Cardiac muscle cell (in vitro differentiated cells and primary cell): ENCODE measurements at places on chromosomes 1 and 21. TPM values are rescaled to one million over a fixed set of nuclear protein-coding genes. Genes with fewer than 3 reads are reported as not detected.

The RHD gene
- polyA plus RNA-seq, result 0.70 and 1.1 TPM in 2 replicates

The SYT2 gene
- 0.46 and 0.68 TPM in 2 replicates for polyA plus RNA-seq

The LAMC1 gene
- 66.4 and 97.5 TPM in 2 replicates for polyA plus RNA-seq

The OR2M3 gene
- polyA plus RNA-seq, result not detected in 2 replicates

The SH3BGR gene
- 326 TPM in 2 replicates for polyA plus RNA-seq

The NTMT2 gene
- 0.55 and 0.71 TPM in 2 replicates for polyA plus RNA-seq

The TCHH gene
- not detected in 2 replicates for polyA plus RNA-seq

The OR2L8 gene
- not detected in 2 replicates for polyA plus RNA-seq

The CLDN17 gene
- polyA plus RNA-seq, result not detected in 2 replicates

The BEND5 gene
- polyA plus RNA-seq, result 17.6 and 29.0 TPM in 2 replicates

The CR1L gene
- not detected in 2 replicates for polyA plus RNA-seq

The LEMD1 gene
- not detected in 2 replicates for polyA plus RNA-seq

The PAPPA2 gene
- 1.2 and 1.7 TPM in 2 replicates for polyA plus RNA-seq

The SASS6 gene
- 2.5 and 3.3 TPM in 2 replicates for polyA plus RNA-seq

The IGSF21 gene
- polyA plus RNA-seq, result not detected in 2 replicates

The SYCP1 gene
- polyA plus RNA-seq, result not detected in 2 replicates

The DNAJB4 gene
- polyA plus RNA-seq, result 40.2 and 63.6 TPM in 2 replicates

The PRMT6 gene
- polyA plus RNA-seq, result 46.5 and 50.3 TPM in 2 replicates

The KDF1 gene
- 0.35 and 0.37 TPM in 2 replicates for polyA plus RNA-seq

The FCRL2 gene
- not detected in 2 replicates for polyA plus RNA-seq

The ZNF697 gene
- polyA plus RNA-seq, result 0.25 and 1.1 TPM in 2 replicates

The LPAR3 gene
- polyA plus RNA-seq, result 5.1 and 6.1 TPM in 2 replicates

The MASP2 gene
- polyA plus RNA-seq, result 0.39 and 0.40 TPM in 2 replicates

The NFIA gene
- 10.1 and 18.3 TPM in 2 replicates for polyA plus RNA-seq

The SLC5A9 gene
- 0.07 TPM in 1 of 2 replicates, not detected in the other for polyA plus RNA-seq

The DISC1 gene
- polyA plus RNA-seq, result 5.7 and 6.5 TPM in 2 replicates

The DNASE2B gene
- polyA plus RNA-seq, result not detected in 2 replicates

The HSD3B2 gene
- not detected in 2 replicates for polyA plus RNA-seq

The ADGRL2 gene
- 34.1 and 40.6 TPM in 2 replicates for polyA plus RNA-seq

The ETNK2 gene
- 18.0 and 29.9 TPM in 2 replicates for polyA plus RNA-seq

The IPO13 gene
- polyA plus RNA-seq, result 27.9 and 28.6 TPM in 2 replicates

The RPTN gene
- not detected in 2 replicates for polyA plus RNA-seq

The PRAMEF18 gene
- not detected in 2 replicates for polyA plus RNA-seq

The TEX38 gene
- 0.27 and 1.4 TPM in 2 replicates for polyA plus RNA-seq

The ZNF593OS gene
- 2.9 and 3.4 TPM in 2 replicates for polyA plus RNA-seq

The GABRD gene
- polyA plus RNA-seq, result not detected in 2 replicates

The TNFAIP8L2 gene
- 0.20 and 0.39 TPM in 2 replicates for polyA plus RNA-seq

The S100A16 gene
- polyA plus RNA-seq, result 110 and 120 TPM in 2 replicates

The CELSR2 gene
- polyA plus RNA-seq, result 5.8 and 6.1 TPM in 2 replicates

The TMEM167B gene
- polyA plus RNA-seq, result 16.4 and 18.7 TPM in 2 replicates

The F5 gene
- 0.01 and 0.17 TPM in 2 replicates for polyA plus RNA-seq

The CLIC4 gene
- 136 and 221 TPM in 2 replicates for polyA plus RNA-seq

The SLC44A3 gene
- polyA plus RNA-seq, result 1.1 and 1.2 TPM in 2 replicates

The VSIG8 gene
- not detected in 2 replicates for polyA plus RNA-seq

The SPRR5 gene
- polyA plus RNA-seq, result not detected in 2 replicates

The MCOLN2 gene
- polyA plus RNA-seq, result 0.11 TPM in 1 of 2 replicates, not detected in the other

The KIF21B gene
- polyA plus RNA-seq, result 0.29 and 1.1 TPM in 2 replicates

The SUMO3 gene
- 95.9 and 121 TPM in 2 replicates for polyA plus RNA-seq

The INSRR gene
- polyA plus RNA-seq, result 0.11 and 0.30 TPM in 2 replicates

The RHCE gene
- polyA plus RNA-seq, result 3.3 and 4.9 TPM in 2 replicates

The HMCN1 gene
- polyA plus RNA-seq, result 4.9 and 12.5 TPM in 2 replicates

The ITLN1 gene
- 0.34 TPM in 1 of 2 replicates, not detected in the other for polyA plus RNA-seq

The ICOSLG gene
- polyA plus RNA-seq, result 0.30 TPM in 1 of 2 replicates, not detected in the other
